ENCODE measurements at places on chromosomes 5 and 9. TPM values are rescaled to one million over a fixed set of nuclear protein-coding genes. Genes with fewer than 3 reads are reported as not detected.

CDHR2 gene
- not detected for total RNA-seq

CATSPER3 gene
- total RNA-seq: 0.13 TPM

IL9 gene
- total RNA-seq: not detected

SLC4A9 gene
- not detected for total RNA-seq

CDKN2B gene
- total RNA-seq: not detected

DNA sequence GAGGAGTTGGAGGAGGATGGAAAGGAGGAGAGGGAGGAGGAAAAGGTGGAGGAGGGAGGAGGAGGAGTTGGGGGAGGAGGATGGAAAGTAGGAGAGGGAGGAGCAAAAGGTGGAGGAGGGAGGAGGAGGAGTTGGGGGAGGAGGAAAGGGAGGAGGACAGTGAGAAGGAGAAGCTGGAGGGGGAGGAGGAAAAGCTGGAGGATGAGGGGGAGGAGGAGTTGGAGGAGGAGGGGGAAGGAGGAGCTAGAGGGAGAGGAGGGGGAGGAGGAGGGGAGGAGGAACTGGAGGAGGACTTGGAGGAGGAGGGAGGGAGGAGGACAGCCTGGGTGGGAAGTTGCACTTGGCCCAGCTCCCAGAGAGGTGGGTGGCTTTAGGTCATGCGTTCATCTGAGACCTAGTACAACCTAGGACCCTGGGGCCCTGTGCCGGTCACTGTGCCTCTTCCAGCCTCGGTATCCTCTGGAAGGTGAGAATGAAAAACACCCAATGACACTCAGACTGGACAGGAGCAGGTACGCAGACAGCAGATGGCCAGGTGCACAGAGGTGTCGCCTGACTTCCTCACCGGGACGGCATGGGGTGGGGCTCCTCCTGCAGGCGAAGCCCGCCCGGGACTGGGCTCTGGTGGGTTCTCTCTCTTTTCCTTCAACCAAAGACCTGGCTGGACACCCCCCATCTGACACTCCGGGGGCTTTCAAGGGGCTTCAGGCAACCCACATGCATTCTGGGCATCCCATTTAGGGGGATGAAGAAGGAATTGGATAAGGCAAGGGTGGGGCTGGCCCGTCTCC is 12.2 kb upstream of the SLC2A6 start:
- DNase-seq: no peak

GRCh38 chr5:57221049-57221568 is 47.2 kb downstream of the GPBP1 start:
- DNase-seq: peak; percentile 56

GRCh38 chr5:76617229-76617628 is 6.0 kb downstream of the F2RL2 start:
- no peak for DNase-seq

- DNase-seq: no peak
Observed at GRCh38 chr5:87268970-87269377, 1.3 kb downstream of the RASA1 start.

GRCh38 chr5:75342836-75343235 is 5.8 kb downstream of the HMGCR start:
- no peak for DNase-seq

- no peak for DNase-seq
Observed at GRCh38 chr5:127863161-127863560, 160.0 kb downstream of the CCDC192 start.

- no peak for DNase-seq
Observed at GRCh38 chr9:15155826-15156225, 151.2 kb downstream of the TTC39B start.

GRCh38 chr9:88236511-88237478 is 98.5 kb upstream of the SPATA31C2 start:
- no peak for DNase-seq

GRCh38 chr5:159763562-159763961 is 152.7 kb upstream of the ADRA1B start:
- DNase-seq: no peak

DNA sequence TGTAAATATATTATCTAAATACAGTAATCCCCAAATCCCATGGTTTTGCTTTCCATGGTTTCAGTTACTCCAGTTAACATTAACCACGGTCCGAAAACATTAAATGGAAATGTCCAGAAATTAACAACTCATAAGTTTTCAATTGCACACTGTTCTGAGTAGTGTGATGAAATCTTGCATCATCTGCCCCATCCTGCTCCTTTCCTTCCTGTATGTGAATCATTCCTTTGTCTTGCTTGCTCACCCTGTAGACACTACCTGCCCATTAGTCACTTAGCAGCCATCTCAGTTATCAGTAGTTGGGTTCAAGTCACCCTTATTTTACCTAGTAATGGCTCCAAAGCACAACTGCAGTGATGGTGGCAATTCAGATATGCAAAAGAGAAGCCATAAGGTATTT is 1568.5 kb upstream of the WWC1 start:
- DNase-seq: peak; percentile 91

Data from HT1080 (cell line).